Astrocyte of the hippocampus (primary cell): ENCODE measurements at places on chromosomes 12 and 14.
A peak's percentile ranks its signal among the peaks of the same experiment; 100 is the strongest.

GRCh38 chr14:51028361-51028760 is 66.5 kb downstream of the TRIM9 start:
- DNase-seq: no peak

DNA sequence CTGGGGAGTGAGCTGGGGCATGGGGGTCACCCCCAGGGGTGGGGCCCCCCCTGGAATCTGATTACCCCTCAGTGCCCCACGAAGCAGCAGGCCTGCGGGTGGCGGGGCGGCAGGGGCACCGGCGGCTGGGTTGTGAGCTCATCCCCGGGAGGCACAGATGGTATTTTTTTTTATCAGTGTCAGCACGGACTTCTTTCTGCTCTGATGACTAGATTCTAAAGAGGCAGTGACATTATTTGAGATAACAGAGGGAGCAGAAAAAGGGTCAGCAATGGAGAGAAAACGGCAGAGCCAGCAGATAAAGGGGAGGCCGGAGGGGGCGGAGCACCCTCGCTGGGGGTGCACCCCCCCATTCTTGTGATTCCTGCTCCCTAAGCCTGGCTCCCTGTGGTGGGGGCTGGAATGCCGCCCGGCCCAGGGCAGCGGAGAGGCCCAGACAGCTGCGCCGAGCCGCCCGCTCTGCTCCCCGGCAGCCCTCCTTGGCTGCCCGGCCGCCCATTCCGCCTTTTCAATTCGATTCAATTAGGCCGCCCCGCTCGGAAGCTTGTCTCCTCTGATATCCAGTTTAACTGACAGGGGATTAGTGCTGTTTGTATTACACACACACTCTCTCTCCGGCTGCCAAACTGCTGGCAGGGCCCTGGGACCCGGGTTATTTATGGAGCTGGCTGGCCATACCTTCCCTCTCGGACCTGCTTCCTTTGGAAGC is 32.9 kb downstream of the MVK start:
- DNase-seq: peak; percentile 76

GRCh38 chr14:44662250-44662891 is 155.3 kb upstream of the FSCB start:
- no peak for DNase-seq

- DNase-seq: no peak
These were observed 12.2 kb downstream of the HNF1A start for GRCh38 chr12:120990487-120991055.

- no peak for DNase-seq
These were observed 94.9 kb downstream of the ALG10B start for GRCh38 chr12:38411426-38411825.

GRCh38 chr12:92186038-92186470 is 40.4 kb upstream of the BTG1 start:
- no peak for DNase-seq

GRCh38 chr12:52518574-52519386 is 1.4 kb downstream of the KRT5 start:
- no peak for DNase-seq

GRCh38 chr14:101714394-101714793 is 47.1 kb upstream of the PPP2R5C start:
- DNase-seq: no peak
